CD4-positive, alpha-beta T cell treated with Interleukin-10 for 1 hour (primary cell): ENCODE measurements at places on chromosomes 3 and 15.

GRCh38 chr3:38907426-38907825 is 91.4 kb upstream of the SCN10A start:
- no peak for DNase-seq

GRCh38 chr15:43505738-43506137 is 11.7 kb upstream of the MAP1A start:
- no peak for DNase-seq

- no peak for DNase-seq
Observed at GRCh38 chr3:107699682-107700081, 176.9 kb downstream of the BBX start.

GRCh38 chr3:98557324-98558010 is 25.7 kb downstream of the GPR15 start:
- DNase-seq: peak; percentile 45

DNA sequence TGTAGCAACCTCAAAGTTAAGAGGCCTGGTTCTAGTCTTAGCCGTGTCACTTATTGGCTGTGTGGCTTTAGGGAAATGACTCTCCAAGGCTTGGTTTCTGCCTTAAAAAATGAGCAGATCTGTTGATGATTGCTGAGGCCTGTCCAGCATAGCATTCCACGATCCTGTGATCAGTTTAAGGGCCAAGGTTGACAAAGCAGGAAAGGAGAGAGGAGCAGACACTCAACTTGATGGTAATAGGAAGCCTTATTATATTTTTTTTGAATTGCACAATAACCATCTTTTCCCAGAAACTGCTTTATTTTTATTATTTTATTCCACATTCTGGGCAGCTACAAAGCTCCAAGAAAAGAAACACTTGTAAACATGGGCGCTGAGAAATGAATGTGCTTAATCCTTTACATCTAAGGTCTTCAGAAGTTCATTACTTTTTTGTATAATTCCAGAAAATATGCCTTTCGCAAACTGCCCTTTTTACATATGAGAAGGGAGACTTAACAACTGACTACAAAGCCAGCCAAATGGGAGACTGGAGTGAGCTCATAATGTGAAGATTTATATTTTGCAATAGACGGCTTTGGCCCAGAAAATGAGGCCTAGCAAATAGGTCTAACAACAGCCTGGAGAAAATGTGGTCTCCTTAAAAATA is 241.0 kb downstream of the ATP8B4 start:
- no peak for DNase-seq

GRCh38 chr15:92900731-92901071 is 577 bp downstream of the CHD2 start:
- DNase-seq: no peak

DNA sequence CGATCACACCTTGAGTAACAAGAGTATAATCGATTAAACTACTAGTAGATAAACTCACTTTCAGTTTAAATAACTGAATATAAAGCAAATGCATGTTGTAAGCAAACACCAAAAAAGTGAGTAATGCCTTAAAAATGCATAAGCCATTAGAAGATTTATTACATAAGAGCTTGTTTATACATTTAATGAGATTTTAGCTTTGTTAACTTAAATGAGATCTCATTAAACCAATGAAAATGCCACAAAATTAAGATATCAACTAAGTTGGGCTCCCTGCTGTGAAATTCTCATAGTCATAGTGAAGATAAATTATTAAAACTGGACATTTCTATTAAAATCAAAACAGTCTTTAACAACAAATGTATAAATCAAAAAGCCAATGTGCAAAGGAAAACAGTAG is 701.2 kb downstream of the NLGN1 start:
- no peak for DNase-seq

DNA sequence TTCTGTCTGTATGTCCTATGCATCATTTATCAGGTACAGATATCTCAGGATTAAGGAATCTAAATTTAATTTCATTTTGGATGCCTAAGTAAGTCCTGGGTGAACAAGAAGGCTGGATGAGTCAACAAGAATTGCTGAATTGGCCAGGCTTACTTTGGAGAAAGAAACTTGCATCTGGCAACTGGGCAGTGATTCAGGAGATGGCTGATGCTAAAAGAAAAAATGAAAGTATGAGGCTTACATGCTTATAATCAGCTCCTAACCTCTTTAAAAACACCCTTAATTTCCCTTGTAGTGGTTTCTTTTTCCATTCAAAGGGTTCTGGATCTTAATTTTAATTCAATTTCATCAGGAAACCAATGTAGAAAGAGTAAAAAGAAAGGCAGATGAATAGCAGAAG is 228.8 kb upstream of the PEX5L start:
- no peak for DNase-seq

GRCh38 chr15:81280696-81281455 is 43.1 kb downstream of the STARD5 start:
- no peak for DNase-seq

- no peak for DNase-seq
Observed at GRCh38 chr3:151431940-151432339, 28.9 kb downstream of the IGSF10 start.

- DNase-seq: no peak
Observed at GRCh38 chr3:170766253-170766652, 103.7 kb downstream of the RPL22L1 start.

DNA sequence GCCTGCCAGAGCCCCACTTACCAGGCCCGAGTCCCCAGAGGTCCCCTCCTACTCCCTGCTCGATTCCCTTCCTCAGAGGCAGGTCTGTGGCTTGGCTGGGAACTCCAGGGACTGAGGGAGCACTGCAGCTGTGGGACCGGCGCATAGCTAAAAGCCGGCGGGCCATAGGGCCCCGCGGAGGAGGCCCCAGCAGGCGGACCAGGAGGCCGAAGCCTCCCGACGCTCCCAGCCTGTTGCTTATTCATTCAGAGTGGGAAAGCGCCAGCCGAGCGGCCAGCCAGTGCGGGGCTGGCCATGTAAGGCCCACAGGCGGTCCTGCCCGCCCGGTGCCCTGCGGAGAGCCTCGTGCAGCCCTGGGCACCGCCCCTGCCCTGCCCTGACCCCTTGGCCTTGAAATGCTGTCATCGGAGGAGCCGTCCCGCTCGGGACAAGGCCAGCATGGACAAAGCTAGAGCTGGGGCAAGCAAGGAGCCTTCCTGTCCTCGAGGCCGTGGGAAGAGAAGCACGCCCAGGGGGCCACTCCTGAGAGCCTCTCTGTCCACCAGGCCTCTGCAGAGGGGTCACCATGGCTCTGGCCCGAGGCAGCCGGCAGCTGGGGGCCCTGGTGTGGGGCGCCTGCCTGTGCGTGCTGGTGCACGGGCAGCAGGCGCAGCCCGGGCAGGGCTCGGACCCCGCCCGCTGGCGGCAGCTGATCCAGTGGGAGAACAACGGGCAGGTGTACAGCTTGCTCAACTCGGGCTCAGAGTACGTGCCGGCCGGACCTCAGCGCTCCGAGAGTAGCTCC is at the start of gene LOXL1:
Gene LOXL1 (plus strand): TSS at position 244 of the 784 bp plus-strand sequence. CDS start 322 bp downstream, at position 566.
- DNase-seq: no peak

GRCh38 chr15:37058316-37058985 is 41.9 kb downstream of the MEIS2 start:
- no peak for DNase-seq

DNA sequence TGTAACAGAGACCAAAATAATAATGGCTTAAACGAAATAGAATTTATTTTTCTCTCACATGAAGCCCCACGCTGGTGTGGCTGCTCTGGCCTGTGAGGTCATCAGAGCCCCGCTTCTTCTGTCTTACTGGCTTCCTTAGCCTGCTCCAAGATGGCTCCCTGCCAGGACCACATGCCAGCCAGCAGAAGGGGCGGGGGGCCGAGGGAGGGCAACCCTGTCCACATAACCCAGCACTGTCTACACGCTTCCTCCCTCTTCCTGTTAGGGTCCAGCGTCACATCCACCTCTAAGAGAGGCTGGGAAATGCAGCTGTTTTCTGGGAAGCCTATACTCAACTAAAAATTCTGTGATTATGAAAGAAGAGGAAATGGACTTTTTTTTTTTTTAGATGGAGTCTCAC is 107.9 kb upstream of the DLG1 start:
- DNase-seq: no peak

DNA sequence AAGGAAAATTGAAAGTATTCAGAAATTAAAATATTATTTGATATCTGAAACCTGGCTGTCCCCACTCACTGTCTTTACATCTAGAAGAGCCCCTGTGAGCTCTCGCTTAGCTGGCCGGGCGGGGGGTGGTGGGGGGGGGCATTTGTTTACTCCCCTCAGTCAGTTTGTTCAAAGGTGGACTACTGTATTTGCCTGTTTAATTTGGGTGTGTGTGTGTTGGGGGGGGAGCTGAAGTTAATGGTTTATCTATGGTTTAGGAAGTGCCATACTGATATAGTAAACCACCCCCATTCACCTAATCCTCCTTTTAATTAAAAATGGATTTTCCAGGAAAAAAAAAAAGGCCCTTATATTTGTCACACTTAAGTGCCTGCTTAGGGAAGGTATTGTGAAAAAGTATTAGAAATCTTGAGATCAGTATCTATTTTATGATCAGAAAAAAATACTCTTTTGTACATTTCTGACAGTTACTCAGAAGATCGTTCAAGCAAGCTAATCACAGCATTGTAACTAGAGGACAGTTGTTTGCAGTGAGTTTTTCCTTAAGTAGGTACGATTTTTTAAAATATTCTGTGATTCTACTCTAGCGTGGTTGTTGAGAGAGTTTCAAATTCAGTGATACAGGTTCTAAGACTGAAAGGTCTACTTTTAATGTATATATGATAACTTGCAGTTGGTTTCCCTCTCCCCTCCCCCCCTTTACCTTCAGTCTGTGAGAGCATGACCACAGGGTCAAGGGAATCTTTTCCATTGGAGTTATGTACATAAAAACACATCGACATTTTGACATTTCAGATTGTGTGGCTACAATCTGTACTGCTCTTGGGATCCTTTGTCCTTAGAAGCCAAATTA is 8.5 kb downstream of the NR2F2 start:
- no peak for DNase-seq

DNA sequence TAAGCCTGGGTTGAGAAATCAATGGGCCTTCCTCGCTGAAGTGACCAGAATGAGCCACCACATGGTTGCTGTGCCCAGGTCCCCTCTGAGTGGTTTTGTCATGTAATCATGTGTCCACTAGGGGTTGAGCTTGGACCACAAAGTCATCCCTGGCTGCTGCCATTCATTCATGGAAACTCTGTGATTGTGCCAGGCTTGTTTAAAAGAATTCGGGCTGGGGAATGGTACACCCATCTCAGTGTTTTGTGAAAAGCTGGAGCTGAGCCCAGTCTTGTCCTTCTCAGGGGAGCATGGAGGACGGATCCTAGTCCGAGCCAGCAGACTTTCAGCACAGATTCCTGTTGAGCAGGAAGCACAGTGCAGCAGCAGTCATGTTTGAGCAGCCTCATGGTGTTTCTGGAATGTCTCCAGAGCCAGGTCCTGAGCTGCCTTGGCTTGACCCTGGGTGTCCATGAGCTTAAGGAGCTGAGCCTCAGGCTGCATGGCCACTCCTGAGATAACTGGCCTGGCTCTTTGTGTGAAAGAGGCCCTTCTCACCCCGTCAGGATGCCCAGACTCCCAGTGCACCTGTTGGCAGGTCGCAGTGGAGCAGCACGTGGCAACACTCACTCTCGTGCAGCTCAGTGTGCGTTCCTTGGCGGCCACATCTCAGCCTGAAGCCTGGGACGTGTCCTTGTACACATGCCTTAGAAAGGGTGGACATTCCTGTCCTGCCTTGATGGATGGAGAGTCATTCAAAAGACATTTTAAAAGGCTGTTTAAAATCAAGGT is 260.3 kb upstream of the TPM1 start:
- peak; percentile 10 for DNase-seq

DNA sequence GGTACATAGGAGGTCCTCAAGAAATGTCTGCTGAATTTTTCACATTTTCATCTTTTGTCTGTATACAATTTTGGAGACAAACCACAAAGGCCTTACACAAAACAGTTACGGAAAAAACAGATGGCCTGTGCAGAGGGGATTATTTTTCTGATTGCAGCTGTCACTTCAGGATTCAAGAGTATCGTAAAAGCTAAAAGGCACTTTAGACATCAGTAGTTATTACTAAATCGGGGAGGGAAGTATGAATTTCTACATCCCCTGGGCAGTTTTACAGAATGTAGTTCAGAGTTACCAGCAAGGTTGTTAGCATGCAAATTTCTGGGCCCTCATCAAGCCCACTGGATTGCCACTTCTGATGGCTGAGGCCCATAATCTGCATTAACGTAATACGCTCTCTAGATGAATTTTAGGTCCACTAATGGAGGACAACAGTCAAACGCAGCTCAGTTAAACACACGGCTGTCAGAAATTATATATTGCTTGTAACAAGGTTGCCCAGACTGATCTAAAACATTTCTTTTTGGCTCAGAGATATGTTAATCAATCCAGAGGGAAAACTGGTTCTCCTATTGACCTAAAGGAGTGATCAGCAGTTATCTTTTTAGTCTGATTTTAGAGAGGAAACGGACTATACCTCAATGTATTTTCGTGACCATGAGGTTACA is 1.1 kb downstream of the RIOX2 start:
- no peak for DNase-seq

DNA sequence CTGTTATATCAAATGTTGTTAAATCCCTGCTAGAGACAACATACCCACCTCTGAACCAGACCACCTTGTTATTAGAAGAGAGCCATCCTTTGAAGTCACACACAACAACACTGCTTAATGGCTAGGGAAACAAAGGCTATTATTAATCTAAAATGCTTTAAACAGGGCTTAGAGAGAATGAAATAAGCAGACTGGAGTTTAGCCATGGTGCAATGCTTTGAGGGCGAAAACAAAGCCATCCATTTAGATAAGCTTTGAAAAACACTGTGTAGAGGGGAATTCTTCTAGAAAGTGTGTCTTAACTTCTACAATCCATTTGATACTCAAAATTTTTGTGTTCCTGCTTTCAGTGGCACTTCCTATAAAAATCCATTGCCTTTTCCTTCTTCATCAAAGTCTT is 148.6 kb downstream of the IL5RA start:
- no peak for DNase-seq

DNA sequence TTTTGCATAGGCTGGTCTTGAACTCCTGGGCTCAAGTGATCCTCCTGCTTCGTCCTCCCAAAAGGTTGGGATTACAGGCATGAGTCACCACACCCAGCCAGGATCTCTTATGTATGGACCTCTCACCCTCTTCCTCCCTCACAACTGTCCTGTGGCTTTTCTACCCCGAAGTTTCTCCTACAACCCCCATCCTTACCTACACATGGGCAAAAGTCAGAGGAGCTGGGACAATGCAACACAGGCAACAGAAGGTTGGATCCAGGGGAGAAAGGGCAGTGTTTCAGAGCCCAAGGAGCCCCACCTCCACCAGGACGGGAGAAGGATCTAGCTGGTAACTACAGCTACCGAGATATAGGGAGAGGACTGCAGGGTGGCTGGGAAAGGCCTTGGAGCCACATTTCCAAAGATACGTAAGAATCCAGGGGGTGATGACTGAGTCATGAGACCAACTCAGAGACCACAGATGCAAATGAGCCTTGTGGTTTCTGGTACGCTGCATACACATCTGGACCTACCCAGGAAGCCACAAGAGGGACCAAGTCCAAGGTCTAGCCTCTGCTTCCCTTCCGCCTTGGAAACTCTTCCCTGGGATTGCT is 13.6 kb downstream of the IGDCC4 start:
- no peak for DNase-seq

GRCh38 chr15:86439614-86440013 is 359.9 kb downstream of the AGBL1 start:
- DNase-seq: no peak

GRCh38 chr3:157120071-157120892 is 39.7 kb downstream of the CCNL1 start:
- no peak for DNase-seq
